Endothelial cell of umbilical vein (primary cell): ENCODE measurements at places on chromosomes 13 and 19. TPM values are rescaled to one million over a fixed set of nuclear protein-coding genes. Genes with fewer than 3 reads are reported as not detected.

The NCR1 gene
- total RNA-seq: 0.44 TPM in 1 of 2 replicates, not detected in the other

The C5AR2 gene
- not detected in 2 replicates for total RNA-seq

The FCER2 gene
- not detected in 2 replicates for total RNA-seq

The ONECUT3 gene
- total RNA-seq: not detected in 2 replicates

- no peak for DNase-seq
Observed at GRCh38 chr13:108005231-108005630, 210.1 kb downstream of the LIG4 start.

GRCh38 chr13:95677564-95678266, 776 bp downstream of the DNAJC3 start:
- DNase-seq: peak; percentile 49
